Activated CD4-positive, alpha-beta memory T cell treated with anti-CD3 and anti-CD28 coated beads, Interleukin-2, amount 10 ng/mL, durations not matched to agents 7 days and 5 days (primary cell): ENCODE measurements at places on chromosomes 6 and 20. TPM values are rescaled to one million over a fixed set of nuclear protein-coding genes. Genes with fewer than 3 reads are reported as not detected.

DNA sequence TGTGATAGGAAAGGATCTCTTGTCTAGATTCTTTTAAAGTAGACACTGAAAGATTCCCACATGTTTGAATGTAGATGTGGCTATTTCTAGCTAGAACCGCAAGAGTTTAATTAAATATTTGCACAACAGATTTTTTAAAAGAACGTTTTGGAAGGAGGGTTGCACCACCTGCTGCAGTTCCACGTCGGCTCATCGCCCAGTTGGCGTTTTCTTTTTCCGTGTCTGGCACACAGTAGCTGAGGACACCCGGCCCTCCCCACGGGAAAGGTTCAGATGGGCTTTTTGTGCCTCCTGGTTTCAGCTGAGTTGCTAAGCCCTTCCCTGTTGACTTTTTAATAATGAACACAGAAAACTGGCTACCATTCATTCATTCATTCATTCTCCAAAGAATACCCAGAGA, 41.8 kb upstream of the DOK5 start:
- H3K36me3 ChIP-seq: no peaks in the 10 kb centered on the region
- H3K27me3 ChIP-seq: no peaks in the 10 kb centered on the region
- no peaks in the 10 kb centered on the region for H3K4me1 ChIP-seq
- no peak overlapping the region for H3K4me3 ChIP-seq
- H3K27ac ChIP-seq: no peak overlapping the region

- H3K27me3 ChIP-seq: peaks cover 31% of the 10 kb centered on the region
- no peaks in the 10 kb centered on the region for H3K36me3 ChIP-seq
- no peak overlapping the region for H3K27ac ChIP-seq
- peaks cover 10% of the 10 kb centered on the region for H3K4me1 ChIP-seq
- H3K4me3 ChIP-seq: no peak overlapping the region
These were observed 4.3 kb downstream of the LRFN2 start for GRCh38 chr6:40582892-40583291.

- H3K27me3 ChIP-seq: no peaks in the 10 kb centered on the region
- no peak overlapping the region for H3K27ac ChIP-seq
- H3K36me3 ChIP-seq: no peaks in the 10 kb centered on the region
- no peak for DNase-seq
- H3K4me3 ChIP-seq: no peak overlapping the region
- no peaks in the 10 kb centered on the region for H3K4me1 ChIP-seq
These were observed 121.4 kb upstream of the DST start for GRCh38 chr6:56764081-56764566.

- peak overlapping the region; percentile 76 for H3K27ac ChIP-seq
- H3K4me3 ChIP-seq: peak overlapping the region; percentile 24
- no peaks in the 10 kb centered on the region for H3K27me3 ChIP-seq
- H3K36me3 ChIP-seq: no peaks in the 10 kb centered on the region
- peaks cover 37% of the 10 kb centered on the region for H3K4me1 ChIP-seq
These were observed 27.7 kb downstream of the TFEB start for GRCh38 chr6:41707565-41708200.

TNF gene
- total RNA-seq: 130 TPM

APOBEC2 gene
- total RNA-seq: not detected

DNA sequence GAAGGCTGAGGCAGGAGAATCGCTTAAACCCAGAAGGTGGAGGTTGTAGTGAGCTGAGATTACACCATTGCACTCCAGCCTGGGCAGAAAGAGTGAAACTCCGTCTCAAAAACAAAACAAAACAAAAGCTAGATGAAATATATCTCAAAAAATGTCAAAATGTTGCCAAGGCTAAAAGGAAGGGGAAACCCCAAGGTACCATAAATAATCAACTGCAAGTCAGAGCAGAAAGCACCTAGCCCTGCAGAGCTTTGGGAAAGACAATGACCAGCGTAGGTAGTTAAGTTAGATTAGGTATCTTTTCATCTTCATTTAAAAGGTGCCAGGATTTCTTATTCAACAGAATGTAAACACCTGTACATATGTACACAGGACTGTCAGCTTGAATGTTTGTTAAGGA, 33.0 kb downstream of the AKIRIN2 start:
- H3K4me1 ChIP-seq: peaks cover 13% of the 10 kb centered on the region
- peaks cover 49% of the 10 kb centered on the region for H3K36me3 ChIP-seq
- no peaks in the 10 kb centered on the region for H3K27me3 ChIP-seq
- H3K4me3 ChIP-seq: no peak overlapping the region

DNA sequence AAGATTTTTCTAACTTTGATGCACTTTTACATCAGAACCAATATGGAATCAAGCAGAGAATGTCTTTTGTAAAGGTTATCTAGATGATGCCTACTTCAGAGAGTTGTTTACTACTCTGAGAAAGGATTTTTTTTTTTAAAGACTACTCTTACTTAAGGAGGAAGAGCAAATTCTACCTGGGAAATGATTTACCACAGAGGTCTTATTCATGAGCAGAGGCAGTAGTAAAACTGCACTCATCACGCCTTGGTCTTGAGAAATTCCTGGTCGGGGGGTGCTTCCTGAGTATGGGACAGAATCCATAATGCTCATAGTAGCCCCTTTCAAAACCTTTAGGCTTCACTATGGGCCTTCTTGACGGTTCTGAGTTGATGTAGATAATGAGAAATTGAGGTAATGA, 241.8 kb upstream of the PREP start:
- no peak for DNase-seq
- no peaks in the 10 kb centered on the region for H3K27me3 ChIP-seq
- H3K36me3 ChIP-seq: peaks cover 69% of the 10 kb centered on the region
- no peak overlapping the region for H3K4me3 ChIP-seq
- peaks cover 74% of the 10 kb centered on the region for H3K4me1 ChIP-seq

GRCh38 chr6:112846681-112847080, 499.6 kb downstream of the RFPL4B start:
- H3K4me1 ChIP-seq: no peaks in the 10 kb centered on the region
- no peaks in the 10 kb centered on the region for H3K36me3 ChIP-seq
- H3K4me3 ChIP-seq: no peak overlapping the region
- no peak for DNase-seq

- no peak for DNase-seq
- no peaks in the 10 kb centered on the region for H3K4me1 ChIP-seq
- peaks cover 42% of the 10 kb centered on the region for H3K27me3 ChIP-seq
- no peak overlapping the region for H3K27ac ChIP-seq
- H3K36me3 ChIP-seq: no peaks in the 10 kb centered on the region
These were observed 183.3 kb upstream of the PDE10A start for GRCh38 chr6:165846123-165846966.

DNA sequence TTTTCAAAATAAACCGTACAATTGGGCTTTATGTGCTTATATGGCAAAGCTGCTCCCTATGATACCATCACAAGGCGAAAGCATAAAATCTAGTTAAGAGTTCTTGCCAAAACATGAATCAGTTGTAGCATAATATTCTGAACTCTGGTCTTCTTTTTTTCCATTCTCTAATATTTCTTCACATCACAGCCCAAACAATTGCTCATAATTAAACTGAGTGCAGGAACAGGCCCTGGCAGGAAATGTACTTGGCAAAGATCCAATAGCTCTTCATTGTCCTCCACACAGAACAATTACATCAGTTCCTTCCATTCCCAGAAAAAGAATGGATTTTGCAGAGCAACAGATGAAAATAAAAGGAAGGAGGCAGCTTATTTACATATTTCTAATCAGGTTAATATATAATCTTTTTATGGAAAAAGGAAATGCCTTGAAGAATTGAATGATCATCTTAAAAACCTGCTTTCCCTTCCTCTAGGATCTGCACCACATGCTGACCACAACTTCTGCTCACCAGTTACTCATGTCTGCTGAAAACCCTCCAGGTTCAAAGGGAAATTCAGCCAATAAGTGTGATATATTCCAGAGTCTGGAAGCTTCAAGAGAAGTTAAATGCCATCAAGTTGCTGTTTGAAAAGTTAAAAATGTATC, 123.3 kb upstream of the COL21A1 start:
- H3K4me3 ChIP-seq: no peak overlapping the region
- H3K27ac ChIP-seq: no peak overlapping the region
- DNase-seq: no peak
- peaks cover 2% of the 10 kb centered on the region for H3K27me3 ChIP-seq
- no peaks in the 10 kb centered on the region for H3K36me3 ChIP-seq

GRCh38 chr6:121105461-121105860, 228.8 kb downstream of the TBC1D32 start:
- H3K4me1 ChIP-seq: no peaks in the 10 kb centered on the region
- no peak overlapping the region for H3K4me3 ChIP-seq
- H3K27ac ChIP-seq: no peak overlapping the region

DNA sequence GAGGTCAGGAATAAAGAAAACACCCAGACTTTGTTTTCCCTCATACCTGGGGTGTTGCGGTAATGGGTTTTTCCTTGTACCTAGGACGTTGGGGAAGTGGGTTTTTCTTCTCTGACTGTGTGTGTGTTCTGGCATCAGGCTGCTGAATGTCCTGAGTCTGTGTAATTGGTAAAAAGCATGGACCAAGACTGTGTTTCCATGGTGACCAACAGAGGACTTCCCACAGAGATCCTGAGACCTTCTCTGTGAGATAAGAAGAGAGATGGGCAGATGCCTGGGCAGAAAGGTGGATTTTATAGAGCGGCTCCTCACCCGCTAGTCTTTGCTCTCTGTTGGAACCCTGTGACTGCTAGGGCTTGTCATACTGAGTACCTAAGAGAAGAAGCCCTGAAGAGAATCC, 135.4 kb upstream of the GGTLC1 start:
- H3K36me3 ChIP-seq: no peaks in the 10 kb centered on the region
- no peaks in the 10 kb centered on the region for H3K4me1 ChIP-seq
- peaks cover 11% of the 10 kb centered on the region for H3K27me3 ChIP-seq
- H3K4me3 ChIP-seq: no peak overlapping the region

SSR1 gene
- total RNA-seq: 188 TPM

DNA sequence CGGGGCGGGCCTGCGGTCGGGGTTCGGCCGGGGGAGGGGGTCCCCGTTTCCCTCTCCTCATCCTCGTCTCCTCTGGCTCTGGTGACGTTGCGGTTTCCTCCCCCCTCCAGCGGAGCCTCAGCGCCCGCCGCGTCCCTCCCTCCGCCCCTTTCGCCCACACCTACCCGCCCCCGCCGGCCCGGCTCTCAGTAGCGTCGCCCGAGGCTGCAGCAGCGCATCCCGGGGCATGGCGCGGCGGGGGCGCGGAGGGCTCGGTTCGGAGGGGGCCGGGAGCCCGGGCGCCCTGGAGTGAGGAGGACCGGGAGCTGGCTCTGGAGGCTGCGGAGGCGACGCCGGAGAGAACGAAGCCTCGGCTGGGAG, at the start of gene DSE:
Gene DSE (plus strand): TSS at position 188 of the 360 bp plus-strand sequence. CDS start 28,304 bp downstream, outside the sequence.
- DNase-seq: peak; percentile 61
- H3K36me3 ChIP-seq: no peaks in the 10 kb centered on the region
- peaks cover 33% of the 10 kb centered on the region for H3K4me1 ChIP-seq
- H3K27ac ChIP-seq: no peak within 1 kb of the TSS

GRCh38 chr6:127397729-127398630, 54.6 kb upstream of the ECHDC1 start:
- no peak overlapping the region for H3K27ac ChIP-seq
- no peak for DNase-seq
- H3K4me3 ChIP-seq: no peak overlapping the region
- H3K27me3 ChIP-seq: no peaks in the 10 kb centered on the region

SRXN1 gene
- total RNA-seq: 17.1 TPM

DNA sequence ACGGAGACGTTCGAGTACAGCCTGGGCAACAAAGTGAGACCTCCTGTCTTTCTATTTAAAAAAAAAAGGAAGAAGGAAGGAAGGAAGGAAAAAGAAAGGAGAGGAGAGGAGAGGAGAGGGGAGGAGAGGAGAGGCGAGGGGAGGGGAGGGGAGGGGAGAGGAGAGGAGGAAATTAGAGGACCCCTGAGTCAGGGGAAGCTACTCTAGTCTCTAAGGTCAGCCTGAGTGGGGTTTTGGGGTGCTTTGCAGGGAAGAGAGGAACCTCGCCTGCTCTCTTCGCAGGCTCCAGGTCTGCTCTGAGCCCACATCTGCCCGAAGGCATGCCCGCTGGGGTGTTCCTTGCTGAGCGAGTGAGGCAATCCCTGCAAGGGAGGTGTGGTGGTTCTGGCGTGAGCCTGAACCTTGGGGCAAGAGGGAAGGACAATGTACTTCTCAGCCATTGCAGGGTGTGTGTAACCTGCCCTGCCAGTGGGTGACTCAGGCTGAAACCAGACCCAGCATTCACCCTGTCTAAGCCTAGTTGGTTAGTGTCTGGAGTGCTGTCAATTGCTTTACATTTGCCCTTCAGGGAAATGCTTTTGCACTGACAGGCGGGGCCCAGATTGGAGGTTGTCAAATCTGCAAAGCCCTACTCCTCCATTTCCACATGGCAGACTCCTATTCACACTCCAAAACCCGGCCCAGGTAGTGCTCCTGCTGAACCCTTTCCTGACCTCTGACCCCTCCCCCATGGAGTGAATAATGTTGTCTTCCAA, 15.3 kb upstream of the MMP9 start:
- no peak overlapping the region for H3K27ac ChIP-seq
- H3K4me3 ChIP-seq: no peak overlapping the region
- no peaks in the 10 kb centered on the region for H3K36me3 ChIP-seq
- H3K27me3 ChIP-seq: peaks cover 9% of the 10 kb centered on the region

DNA sequence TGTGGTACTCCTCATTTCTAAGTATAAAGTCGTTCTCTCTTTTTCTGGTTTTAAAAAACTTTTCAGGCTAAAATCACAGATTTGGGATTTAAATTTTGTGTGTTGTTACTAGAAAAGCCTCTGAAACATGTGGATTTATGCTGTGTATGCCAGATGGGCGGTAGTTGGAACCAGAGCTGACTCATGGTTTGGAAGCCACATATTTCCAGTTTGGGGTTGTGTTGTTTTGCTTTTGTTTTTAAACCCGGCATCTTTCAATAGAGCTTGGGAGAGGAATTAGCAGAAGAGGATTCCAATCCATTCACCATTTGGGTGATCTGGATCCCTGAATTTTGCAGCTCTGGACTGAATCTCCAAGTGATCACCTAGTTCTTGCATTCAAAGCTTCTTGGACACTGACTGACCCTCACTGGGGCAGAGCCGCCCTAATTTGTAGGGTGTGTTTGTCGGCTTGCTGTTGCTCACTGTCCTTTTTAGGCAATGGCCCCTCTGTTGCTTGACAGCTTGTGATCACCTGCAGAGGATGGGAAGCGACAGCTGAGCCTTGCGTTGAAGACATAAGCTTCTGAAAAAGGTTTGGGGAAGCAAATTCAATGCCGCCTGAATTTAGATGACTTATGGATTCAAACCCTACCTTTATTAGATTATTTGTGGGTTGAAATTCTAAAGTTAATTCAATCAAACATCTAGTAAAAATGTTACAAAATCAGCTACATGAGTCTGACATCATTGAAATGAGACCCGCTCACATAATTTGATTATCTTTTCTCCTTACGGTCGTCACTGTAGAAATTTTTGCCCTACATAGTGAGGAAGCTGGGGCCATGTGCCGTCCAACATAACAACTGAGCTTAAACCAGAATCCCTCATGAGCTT, 79.9 kb upstream of the CD83 start:
- peaks cover 37% of the 10 kb centered on the region for H3K27me3 ChIP-seq
- peaks cover 16% of the 10 kb centered on the region for H3K4me1 ChIP-seq
- DNase-seq: no peak
- H3K4me3 ChIP-seq: no peak overlapping the region
